Effector memory CD8-positive, alpha-beta T cell (primary cell): ENCODE measurements at places on chromosomes 3 and 15.

- DNase-seq, result no peak
These were observed 117.5 kb downstream of the PDCD6IP start for GRCh38 chr3:33915796-33916546.

DNA sequence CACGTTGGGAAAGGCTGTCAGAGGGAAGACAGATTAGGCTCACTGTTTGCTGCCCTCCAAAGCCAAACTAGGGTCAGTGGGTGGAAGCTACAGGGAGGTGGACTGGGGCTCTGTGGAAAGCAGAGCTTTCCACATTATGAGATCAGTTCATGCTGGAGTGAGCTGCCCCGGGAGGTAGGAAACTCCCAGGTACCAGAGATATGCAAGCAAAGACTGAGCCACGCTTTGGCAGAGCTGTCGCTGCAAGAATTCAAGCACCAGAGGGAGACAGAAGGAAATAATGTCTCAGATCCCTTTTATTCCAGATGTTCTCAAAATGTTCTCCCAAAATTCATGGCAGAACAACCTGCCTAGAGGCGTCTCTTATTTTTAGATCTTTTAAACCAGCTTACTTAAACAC is 286.6 kb downstream of the WDR72 start:
- no peak for DNase-seq

DNA sequence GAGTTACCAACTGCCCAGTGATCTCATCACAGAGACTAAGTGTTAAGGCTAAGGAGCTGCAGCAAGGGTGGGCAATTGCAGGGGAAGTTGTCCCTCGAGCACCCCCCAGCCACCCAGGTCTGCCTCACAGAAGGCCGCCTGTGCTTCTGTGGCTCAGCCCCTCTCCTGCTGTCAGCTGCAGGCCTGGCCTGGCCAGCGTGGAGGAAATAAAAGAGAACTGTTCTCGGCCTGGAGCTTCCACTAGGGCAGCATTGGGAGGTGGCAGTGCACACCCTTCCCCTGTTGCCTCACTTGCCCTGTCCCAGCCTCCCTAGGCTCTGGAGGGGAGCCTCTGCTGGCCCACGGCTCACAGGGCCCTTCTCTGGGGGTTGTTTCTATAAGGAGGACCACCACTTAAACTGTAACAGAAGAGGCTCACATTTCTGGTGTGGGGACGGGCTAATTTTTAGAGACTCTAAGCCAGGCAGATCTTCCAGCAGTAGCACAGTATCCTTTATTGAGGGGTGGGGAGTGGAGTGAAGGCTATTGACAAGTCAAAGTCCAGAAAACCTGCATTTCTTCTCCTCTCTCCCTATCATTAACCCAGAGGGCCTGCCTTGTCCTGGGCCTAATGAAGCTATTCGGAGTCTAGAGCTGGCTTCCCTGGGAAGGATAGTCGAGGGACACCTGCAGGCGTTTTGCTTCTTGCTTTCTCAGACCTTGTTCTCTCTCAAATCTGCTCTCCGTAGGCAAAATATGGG is 75.6 kb upstream of the ADPGK start:
- no peak for DNase-seq

- DNase-seq, result no peak
These were observed 32.9 kb downstream of the ZNF621 start for GRCh38 chr3:40557575-40558161.

GRCh38 chr3:175839366-175840005 is 980.4 kb downstream of the NAALADL2 start:
- no peak for DNase-seq

DNA sequence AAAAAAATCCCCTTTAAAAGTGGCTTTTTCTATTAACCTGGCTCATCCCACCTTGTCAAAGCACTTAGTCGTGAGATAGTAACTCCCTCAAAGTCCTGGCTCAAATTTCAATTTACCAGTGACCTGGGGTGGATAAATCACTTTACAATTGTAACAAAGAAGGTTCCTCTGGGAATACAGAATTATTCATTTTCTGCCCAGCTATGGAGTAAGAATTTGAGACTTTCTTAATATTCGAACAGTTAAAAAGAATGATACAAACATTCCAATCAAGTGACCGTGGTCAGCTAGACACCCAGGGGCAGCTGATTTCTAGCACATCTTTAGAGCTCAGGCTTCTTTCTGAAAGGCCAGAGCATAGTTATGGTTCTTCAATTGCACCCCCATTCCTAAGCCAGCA is 291.0 kb upstream of the TGFBR2 start:
- DNase-seq, result no peak

DNA sequence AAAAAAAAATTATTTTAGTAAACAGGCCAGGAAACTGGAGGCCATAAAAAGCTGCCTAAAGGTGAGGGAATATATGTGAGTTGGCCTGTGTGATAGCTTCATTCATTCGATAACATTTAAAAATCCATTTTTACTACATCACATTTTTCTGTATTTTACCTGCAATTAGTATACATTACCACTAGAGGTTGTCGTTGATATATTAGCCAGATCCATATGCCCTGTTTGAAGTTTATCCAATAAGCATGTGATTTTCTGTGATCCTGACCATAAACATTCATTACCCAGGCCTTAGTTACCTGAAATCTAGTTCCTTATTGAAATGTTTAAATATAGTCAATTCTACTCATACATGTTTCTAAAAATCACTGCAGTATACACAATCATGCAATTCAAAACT is 71.4 kb downstream of the ARNT2 start:
- DNase-seq, result no peak
